GM06990 (cell line): ENCODE measurements at places on chromosomes 11 and 22.
A peak's percentile ranks its signal among the peaks of the same experiment; 100 is the strongest.

DNA sequence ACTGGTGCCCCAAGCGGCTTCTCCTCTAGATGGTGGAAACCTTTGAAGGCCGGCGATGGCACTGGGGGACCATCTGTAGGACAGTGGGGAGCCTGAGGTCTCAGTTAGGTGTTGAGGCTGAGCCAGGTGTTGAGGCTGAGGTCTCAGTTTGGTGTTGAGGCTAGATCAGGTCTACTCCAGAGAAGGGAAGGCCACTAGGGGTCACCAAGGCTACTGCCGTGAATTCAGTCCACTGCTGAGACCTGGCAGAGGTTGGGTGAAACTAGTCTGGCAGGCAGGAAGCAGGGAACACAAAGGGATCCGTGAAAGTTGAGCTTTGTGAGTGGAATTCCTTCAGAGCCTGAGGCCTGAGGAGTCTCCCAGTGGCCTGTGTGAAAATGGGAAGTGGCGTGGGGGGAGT lies 123.8 kb upstream of the FGF3 start:
- no peak for DNase-seq

- DNase-seq = no peak
Observed at GRCh38 chr11:24859801-24860300, 363.0 kb downstream of the LUZP2 start.

- peak; percentile 41 for DNase-seq
Observed at GRCh38 chr11:116879800-116880625, 42.6 kb upstream of the APOA1 start.

- DNase-seq = no peak
Observed at GRCh38 chr22:31363885-31364465, 17.8 kb upstream of the PATZ1 start.

DNA sequence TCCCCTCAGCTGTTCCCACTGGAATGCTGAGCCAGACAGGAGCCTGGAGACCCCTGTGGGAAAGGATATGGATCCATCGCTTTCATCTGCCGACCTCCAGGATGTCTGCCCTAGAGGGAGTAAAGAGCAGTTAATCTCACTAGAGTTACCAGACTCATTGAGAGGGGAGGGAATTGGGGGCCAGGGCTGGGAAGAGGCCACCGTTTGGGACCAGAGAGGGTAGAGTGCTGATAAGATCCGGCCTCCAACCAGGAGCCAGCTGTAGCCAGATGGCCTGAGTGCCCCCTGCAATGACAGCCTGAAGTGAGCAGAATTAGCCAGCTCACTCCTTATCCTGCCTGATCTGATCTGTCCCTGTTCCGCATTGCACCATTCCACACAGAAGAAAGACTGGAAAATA lies 3.7 kb upstream of the APLNR start:
- DNase-seq = no peak

DNA sequence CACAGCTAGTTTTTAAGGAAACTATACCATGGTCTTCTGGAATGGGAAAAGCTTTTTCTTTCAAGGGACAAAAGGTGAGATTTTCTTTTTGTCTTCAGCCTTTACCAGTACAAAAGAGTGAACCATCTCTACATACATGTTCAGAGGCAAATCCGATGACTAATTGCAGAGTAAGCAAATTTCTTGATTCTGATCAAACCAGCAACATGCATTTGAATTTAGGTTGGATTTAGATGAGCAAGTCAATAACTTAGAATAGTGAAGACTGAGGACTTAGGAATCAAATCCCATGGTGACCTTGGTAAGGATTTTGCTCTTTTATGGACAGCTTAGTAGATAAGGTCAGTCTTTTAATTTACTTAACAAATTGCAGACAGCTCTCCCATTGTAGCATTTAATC lies 65.9 kb upstream of the BLID start:
- no peak for DNase-seq

- DNase-seq = no peak
Observed at GRCh38 chr11:78298291-78298771, 109.6 kb downstream of the USP35 start.

GRCh38 chr11:117239295-117239694 lies 6.8 kb downstream of the RNF214 start:
- no peak for DNase-seq

DNA sequence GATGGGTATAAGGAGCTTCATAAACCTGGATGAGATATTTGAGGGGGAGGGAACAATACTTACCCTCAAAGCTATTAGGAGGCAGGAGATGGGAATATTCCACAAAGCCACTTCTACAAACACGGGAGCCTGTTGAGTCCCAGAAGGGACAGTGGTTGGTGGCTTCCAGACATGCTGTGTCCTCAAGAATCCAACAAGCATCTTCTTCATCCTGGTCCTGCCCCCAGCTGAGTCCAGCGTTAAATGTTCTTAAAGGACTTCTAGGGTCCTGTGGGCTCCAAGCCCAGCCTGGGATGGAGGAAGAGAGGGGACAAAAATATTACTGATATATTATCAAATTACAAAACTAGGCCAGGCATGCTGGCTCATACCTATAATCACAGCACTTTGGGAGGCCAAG lies 2.3 kb downstream of the CSKMT start:
- DNase-seq = no peak

GRCh38 chr11:126158054-126158791 lies 53.2 kb downstream of the RPUSD4 start:
- no peak for DNase-seq

GRCh38 chr22:20642668-20643179 lies 131.2 kb upstream of the SERPIND1 start:
- no peak for DNase-seq

GRCh38 chr22:42389143-42389542 lies 43.1 kb downstream of the NFAM1 start:
- no peak for DNase-seq

DNA sequence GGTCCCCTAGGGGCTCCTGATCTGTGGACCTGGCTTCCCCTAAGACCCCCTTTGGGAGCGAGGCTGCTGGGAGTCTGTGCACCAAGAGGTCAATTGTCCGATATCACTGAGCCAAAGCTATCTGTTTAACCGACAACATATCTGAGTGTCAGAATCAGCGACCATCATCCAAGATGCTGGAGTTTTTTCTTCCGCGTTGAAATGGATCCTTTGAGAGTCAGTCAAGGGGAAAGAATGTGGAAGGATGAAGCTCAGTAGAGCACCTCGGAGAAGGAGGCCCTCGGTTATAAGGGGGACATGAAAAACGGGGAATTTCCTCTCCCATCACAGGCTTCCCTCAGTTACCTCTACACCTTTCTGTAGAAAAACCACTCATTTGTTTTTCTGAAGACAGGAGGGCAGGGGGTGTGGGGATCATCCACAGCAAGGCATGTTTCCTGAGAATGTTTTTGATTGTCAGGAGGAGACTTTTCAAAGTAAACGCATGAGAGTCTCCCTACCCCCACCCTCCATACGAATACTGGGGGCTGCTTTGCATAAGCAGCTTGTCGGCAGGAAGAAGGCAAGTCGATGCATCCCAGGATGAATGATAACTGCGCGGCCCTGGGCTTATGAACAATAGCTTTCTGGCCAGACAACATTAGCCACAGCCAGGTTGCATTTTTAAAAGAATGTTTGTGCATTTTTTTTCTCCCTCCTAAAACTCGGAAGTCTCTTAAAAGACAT lies 37.7 kb upstream of the CCND1 start:
- DNase-seq = no peak

- no peak for DNase-seq
Observed at GRCh38 chr11:83394331-83394730, 108.2 kb upstream of the CCDC90B start.

DNA sequence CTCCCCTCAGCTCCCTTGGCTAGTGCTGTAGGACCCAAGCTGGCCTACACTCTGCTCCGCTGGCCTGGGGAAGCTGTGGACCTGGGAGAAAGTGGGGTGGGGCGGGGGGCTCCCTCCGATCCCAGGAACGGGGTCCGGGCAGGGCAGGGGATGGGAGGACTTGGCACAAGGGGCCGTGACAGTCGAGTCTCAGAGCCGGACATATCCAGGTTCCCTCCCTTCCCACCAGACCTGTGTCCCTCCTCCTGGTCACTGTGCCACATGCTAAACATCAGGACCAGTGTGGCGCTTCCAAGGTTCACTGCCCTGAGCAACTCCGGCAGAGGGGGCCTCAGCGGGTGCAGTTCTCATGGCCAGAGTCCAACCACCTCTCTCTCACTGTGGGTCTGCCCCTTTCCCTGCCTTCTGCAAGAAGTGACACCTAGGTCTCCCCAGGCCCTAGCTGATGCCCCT lies 2.0 kb downstream of the DUSP8 start:
- no peak for DNase-seq

DNA sequence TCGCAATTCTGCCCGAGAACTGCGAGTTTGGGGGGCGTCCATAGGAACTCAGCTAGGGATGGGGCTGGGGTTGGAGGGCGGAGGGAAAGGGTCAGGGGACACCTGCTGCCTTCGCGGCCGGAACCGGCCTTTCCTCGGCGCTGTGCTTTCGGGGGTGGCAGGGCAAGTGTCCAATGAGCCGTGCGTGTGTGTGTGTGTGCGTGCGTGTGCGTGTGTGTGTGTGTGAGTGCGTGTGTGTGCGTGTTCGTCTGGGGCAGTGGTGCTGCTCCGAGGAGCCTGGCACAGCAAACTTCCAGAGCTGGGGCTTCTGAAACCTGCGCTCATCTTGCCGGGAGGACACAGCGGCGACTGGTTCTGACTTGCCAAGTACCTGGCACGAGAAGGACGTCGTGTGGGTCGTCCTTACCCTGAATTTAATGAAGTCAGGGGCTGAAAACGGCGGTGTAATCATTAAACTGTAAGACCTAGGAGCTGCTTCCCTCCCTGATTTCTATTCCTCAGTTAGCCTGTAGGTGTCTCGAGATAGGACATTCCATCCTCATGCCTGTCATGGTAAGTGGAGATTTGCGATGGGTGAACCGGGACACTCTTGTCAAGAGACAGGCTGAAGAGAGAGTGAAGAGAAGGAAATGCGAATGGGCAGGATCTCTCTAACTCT lies 27.0 kb upstream of the AMOTL1 start:
- DNase-seq = no peak

- peak; percentile 75 for DNase-seq
Observed at GRCh38 chr11:126282736-126283591, at the start of gene TIRAP. TIRAP (plus strand) TSS chr11:126283093; CDS start chr11:126290895, 7,802 bp downstream.

- DNase-seq = no peak
Observed at GRCh38 chr11:14112721-14113120, 150.2 kb downstream of the SPON1 start.

- DNase-seq = no peak
Observed at GRCh38 chr11:14636119-14636518, 7.5 kb upstream of the PDE3B start.

DNA sequence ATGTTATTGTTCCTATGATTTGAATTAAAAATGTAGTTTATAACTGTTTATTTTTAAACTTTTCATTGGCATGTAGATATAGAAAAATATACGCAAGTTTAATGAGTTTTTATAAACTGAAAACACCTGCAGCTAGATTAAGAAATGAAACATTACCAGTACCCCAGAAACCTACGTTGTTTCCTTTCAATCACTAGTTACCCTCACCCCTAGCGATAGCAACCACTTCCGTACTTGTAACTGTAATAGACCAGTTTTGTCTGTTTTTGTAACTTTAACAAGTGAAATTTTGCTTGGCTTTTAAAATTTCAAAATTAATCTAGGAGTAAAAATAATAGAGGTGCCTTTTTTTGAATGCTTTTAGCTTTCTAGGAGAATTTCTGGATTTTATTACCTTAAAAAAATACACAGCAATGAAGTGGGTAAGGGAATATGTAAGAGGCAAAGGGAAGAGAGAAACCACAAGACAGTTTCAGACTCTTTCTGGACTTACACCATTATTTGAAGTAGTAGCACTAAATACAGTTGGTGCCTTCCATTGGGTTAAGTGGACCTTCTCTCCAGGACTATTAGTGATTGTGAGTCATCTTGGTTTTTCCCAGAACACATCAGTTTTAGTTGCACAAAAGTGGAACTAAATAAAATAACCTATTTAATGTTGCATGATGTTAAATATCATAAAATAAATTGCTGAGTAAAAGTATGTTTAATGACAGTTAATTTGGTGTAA lies 18.7 kb upstream of the NAT10 start:
- no peak for DNase-seq

DNA sequence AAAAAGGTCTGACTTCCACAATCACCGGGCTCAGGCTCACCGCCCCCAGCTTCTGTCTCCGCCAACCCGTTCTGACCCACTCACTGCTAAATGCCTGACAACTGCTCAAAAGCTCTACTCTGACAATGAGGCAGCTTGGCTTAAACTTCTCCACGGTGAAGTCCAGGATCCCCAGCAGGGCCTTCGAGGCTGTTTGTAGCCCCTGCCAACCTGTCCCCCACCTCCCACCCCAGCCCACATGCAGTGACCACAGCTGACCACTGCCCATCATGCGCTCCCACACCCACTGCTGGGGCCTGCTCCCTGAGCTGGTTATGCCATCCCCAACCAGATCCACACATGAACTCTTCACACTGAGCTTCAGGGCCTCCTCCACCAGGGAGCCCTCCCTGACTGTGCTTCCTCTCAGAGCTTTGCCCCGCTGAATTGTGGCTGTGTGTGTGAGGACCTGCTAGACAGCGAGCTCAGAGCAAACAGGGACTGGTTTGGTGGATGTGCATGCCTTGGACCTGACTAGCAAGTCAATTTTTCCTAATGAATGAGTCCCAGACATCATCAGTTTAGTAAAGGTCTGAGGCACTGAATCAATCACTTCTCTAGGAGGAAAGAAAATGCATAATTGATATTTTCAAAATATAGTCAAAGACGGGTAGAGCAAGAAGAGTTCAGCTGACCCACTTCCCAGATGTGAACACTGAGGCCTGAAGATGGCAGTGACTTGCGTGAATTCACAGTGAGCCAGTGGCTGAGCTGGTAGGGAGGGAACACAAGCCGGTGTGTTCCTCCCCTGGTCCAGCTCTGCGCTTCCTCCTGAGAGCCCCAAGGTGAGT lies 7.7 kb downstream of the LRRC32 start:
- no peak for DNase-seq

GRCh38 chr11:20162824-20163782 lies 2.8 kb upstream of the DBX1 start:
- DNase-seq = no peak
